Psoas muscle (tissue), 8 donors: ENCODE measurements at places on chromosomes 4 and X. TPM values are rescaled to one million over a fixed set of nuclear protein-coding genes. Genes with fewer than 3 reads are reported as not detected.

TTC29 gene
- not detected for total RNA-seq

DNA sequence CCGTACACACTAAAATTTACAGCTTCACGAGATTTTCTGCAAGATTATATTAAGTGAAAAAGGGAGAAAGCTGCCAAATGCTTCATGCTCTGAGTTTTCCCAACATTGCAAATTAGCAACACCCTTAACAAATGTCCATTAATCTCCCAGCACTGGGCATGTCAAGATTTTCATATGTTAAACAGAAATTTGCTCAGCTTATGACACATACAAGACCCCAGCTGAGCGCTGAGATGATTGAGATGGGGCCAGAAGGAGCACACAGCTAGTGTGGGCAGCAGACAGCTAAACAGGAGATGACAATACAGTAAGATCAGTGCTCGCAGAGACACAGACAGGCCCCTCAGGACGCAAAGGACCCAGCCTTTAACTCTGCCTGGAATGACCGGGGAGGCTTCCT lies 208.8 kb downstream of the STK32B start:
- no peaks in the 10 kb centered on the region for H3K4me1 ChIP-seq
- no peak overlapping the region for H3K27ac ChIP-seq
- no peaks in the 10 kb centered on the region for H3K27me3 ChIP-seq
- no peaks in the 10 kb centered on the region for H3K36me3 ChIP-seq
- no peak for DNase-seq
- H3K4me3 ChIP-seq: no peak overlapping the region

GRCh38 chr4:22072726-22073125 lies 124.2 kb upstream of the KCNIP4 start:
- no peaks in the 10 kb centered on the region for H3K27me3 ChIP-seq
- H3K4me1 ChIP-seq: no peaks in the 10 kb centered on the region
- DNase-seq: no peak

DNA sequence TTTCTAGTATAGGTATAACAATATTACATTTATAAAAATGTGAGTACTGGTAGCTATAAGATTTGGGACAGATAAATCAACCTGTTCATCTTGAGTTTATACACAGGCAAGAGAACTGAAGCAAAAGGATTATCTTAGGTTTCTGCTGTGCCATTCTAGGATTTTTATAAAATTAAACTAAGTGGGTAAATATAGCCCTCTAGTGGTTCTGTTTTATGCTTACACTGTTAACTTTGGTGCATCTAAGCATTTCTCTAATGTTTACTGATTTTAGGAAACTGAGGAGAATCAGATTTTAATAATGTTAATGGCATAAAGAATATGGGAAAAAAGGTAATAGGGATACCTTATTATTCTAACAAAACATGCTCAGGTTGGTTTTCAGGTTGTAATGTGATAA lies 1.1 kb upstream of the RRH start:
- H3K4me1 ChIP-seq: no peaks in the 10 kb centered on the region

FGG gene
- total RNA-seq: not detected

- no peaks in the 10 kb centered on the region for H3K36me3 ChIP-seq
- DNase-seq: no peak
- no peak overlapping the region for H3K27ac ChIP-seq
- H3K4me3 ChIP-seq: no peak overlapping the region
Measured at GRCh38 chrX:110938977-110939732, 143.5 kb upstream of the CHRDL1 start.

GRCh38 chrX:46198858-46199257 lies 346.4 kb downstream of the ZNF674 start:
- DNase-seq: no peak
- H3K4me1 ChIP-seq: no peaks in the 10 kb centered on the region
- H3K4me3 ChIP-seq: no peak overlapping the region
- peaks cover 9% of the 10 kb centered on the region for H3K27me3 ChIP-seq
- no peaks in the 10 kb centered on the region for H3K36me3 ChIP-seq
- H3K27ac ChIP-seq: no peak overlapping the region

FRMD7 gene
- total RNA-seq: 0.13 TPM

MPP1 gene
- 15.1 TPM for total RNA-seq

GRCh38 chr4:158841540-158841939 lies 72.7 kb downstream of the FNIP2 start:
- H3K4me3 ChIP-seq: no peak overlapping the region
- H3K4me1 ChIP-seq: peaks cover 10% of the 10 kb centered on the region

DNA sequence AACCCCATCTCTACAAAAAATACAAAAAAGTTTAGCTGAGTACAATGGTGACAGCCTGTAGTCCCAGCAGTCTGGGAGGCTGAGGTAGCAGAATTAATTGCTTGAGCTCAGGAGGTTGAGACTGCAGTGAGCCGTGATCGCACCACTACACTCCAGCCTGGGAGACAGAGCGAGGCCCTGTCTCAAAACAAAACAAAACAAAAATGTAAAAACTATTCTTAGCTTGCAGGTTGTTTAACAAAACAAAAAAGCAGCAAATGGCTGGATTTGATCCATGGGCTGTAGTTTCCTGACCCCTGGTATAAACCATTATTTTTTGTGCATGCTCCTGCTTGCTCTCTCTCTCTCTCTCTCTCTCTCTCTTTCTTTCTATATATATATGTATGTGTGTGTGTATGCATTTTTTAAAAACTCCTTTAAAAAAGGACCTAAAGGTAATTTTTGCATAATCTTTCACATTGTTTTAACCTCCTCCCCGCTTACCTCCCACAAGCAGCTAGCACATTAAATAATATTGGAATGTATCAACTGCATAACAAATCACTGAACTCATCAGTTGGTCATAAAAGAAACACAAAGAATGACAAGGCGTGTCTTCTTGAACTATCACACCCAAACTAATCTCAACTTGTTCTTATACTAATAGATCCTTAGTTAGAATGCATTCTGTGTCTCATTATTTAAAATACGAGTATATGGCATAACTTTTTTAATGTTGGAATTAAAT lies 4.8 kb downstream of the AREG start:
- DNase-seq: no peak
- H3K4me3 ChIP-seq: no peak overlapping the region
- H3K36me3 ChIP-seq: no peaks in the 10 kb centered on the region
- peaks cover 5% of the 10 kb centered on the region for H3K4me1 ChIP-seq
- no peaks in the 10 kb centered on the region for H3K27me3 ChIP-seq

DGAT2L6 gene
- total RNA-seq: not detected

- H3K4me3 ChIP-seq: no peak overlapping the region
- no peak overlapping the region for H3K27ac ChIP-seq
- H3K36me3 ChIP-seq: no peaks in the 10 kb centered on the region
- no peaks in the 10 kb centered on the region for H3K27me3 ChIP-seq
- no peak for DNase-seq
- H3K4me1 ChIP-seq: no peaks in the 10 kb centered on the region
Measured at GRCh38 chrX:13069771-13070416, 25.5 kb upstream of the FAM9C start.

- H3K36me3 ChIP-seq: no peaks in the 10 kb centered on the region
- no peaks in the 10 kb centered on the region for H3K27me3 ChIP-seq
- H3K27ac ChIP-seq: no peak overlapping the region
- H3K4me1 ChIP-seq: no peaks in the 10 kb centered on the region
- no peak for DNase-seq
Measured at GRCh38 chr4:8202108-8203051, 3.3 kb downstream of the SH3TC1 start.

DNA sequence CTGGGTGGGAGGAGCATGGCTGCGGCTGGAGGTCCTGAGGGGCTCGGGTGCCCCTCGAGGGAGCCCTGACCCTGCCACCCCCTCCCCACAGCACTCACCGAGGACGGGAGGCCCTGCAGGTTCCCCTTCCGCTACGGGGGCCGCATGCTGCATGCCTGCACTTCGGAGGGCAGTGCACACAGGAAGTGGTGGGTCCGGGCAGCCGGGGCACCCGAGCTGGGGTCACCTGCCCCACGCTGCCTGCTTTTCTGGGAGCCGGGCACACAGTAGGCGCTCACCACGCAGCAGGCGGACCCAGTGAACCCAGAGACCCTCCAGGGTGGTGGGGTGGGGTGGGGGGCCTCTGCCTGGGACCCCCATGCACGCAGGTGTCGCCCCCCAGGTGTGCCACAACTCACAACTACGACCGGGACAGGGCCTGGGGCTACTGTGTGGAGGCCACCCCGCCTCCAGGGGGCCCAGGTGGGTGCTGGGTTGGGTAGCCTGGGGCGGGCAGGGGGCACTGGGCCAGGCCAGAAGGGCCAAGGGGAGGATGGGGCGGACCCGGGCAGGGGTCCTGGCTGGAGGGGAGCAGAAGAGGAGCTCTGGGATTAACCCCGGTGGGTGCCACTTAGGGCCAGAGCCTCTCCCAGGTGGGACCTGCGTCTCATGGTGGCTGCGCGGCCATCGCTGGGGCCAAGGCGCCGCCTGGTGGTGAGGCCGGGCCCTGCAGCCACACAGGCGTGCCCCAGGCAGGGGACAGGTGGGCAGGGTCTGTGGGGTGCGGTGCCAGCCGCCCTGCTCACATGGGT lies 1.4 kb downstream of the HGFAC start:
- H3K27ac ChIP-seq: no peak overlapping the region
- H3K4me1 ChIP-seq: no peaks in the 10 kb centered on the region
- H3K4me3 ChIP-seq: no peak overlapping the region
- H3K27me3 ChIP-seq: no peaks in the 10 kb centered on the region
- H3K36me3 ChIP-seq: no peaks in the 10 kb centered on the region
- peak; percentile 77 for DNase-seq
